ENCODE measurements at places on chromosomes 12 and 14. TPM values are rescaled to one million over a fixed set of nuclear protein-coding genes. Genes with fewer than 3 reads are reported as not detected.

Gene KRT2
- polyA plus RNA-seq: 2.4 TPM

DNA sequence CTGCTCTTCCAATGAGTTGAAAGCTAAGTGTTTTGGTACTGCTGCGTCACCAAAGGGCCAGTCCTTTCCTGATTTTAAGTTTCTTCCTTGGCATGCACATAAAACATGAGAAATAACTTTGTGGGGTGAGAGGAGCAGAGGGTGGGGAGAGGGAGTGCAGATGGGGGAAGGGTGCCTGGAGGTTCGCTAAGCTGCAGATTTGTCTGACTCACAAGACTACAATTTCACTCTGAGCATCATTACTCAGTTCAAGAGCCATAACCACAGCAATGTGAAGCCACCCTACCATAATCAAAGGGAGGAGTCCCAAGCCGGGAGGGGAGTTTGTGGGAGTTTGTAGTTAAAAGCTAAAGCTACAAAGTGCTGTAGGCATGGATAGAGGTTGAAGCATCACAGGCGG lies 136.1 kb downstream of the ANO2 start:
- H3K27ac ChIP-seq: no peak overlapping the region
- H3K27me3 ChIP-seq: no peaks in the 10 kb centered on the region
- DNase-seq: no peak
- no peaks in the 10 kb centered on the region for H3K36me3 ChIP-seq

Gene GYS2
- polyA plus RNA-seq: not detected

GRCh38 chr12:23757541-23757962 lies 191.9 kb downstream of the SOX5 start:
- no peak overlapping the region for H3K27ac ChIP-seq
- H3K4me3 ChIP-seq: no peak overlapping the region
- H3K36me3 ChIP-seq: no peaks in the 10 kb centered on the region
- H3K27me3 ChIP-seq: no peaks in the 10 kb centered on the region

DNA sequence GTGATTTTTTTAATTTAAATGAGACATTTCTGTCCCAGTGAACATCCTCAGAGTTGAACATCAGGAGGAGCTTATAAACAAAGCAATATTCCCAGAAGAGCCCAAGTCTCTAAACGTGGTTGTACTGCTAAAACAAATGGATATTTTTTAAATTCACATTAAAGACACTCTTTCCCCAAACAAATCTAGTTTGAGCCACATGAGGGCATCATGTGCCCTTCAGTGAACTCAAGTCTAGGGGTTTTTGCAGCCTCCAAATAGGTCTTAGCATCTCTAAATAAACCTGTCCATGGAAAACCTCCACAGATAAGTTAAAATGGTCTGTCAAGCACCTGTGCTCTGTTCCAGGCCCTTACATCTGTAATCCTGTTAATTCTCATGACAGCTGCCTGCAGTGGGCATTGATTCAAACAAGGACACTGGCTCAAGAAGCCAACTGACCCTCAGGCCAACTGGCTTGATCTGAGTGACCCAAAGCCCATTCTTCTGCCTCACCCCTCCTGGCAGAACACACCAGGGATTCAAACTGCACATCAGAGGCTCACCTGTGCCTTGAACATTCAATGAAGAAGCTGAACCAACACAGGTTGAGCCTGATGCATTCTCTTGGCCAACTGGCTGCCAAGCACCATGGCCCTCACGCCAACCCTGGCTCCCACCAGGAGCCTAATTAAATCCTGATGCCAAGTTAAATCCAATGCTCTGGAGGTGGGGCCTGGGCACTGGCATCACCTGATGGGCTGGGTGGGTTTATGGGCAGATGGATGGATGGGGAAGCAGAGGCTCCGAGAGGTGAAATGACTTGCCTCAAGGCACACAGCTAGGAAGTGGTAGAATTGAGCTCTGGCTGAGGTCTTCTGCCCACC lies 8.6 kb downstream of the ISCU start:
- H3K27me3 ChIP-seq: no peaks in the 10 kb centered on the region
- no peak overlapping the region for H3K4me3 ChIP-seq
- H3K4me1 ChIP-seq: peaks cover 56% of the 10 kb centered on the region
- DNase-seq: peak; percentile 24
- peak overlapping the region; percentile 72 for H3K27ac ChIP-seq

GRCh38 chr14:101035466-101036225 lies 132.1 kb upstream of the RTL1 start:
- no peak overlapping the region for H3K27ac ChIP-seq
- H3K27me3 ChIP-seq: no peaks in the 10 kb centered on the region
- DNase-seq: no peak
- H3K36me3 ChIP-seq: no peaks in the 10 kb centered on the region

- no peak overlapping the region for H3K4me3 ChIP-seq
- no peaks in the 10 kb centered on the region for H3K4me1 ChIP-seq
- no peaks in the 10 kb centered on the region for H3K36me3 ChIP-seq
- H3K27ac ChIP-seq: no peak overlapping the region
- H3K27me3 ChIP-seq: no peaks in the 10 kb centered on the region
Observed at GRCh38 chr14:68412505-68413465, 380.1 kb downstream of the ZFP36L1 start.

Gene FOXN3
- 120 TPM for polyA plus RNA-seq

Gene MTRFR
- 42.6 TPM for polyA plus RNA-seq

GRCh38 chr14:24913746-24914145 lies 136.2 kb downstream of the STXBP6 start:
- no peak overlapping the region for H3K27ac ChIP-seq
- DNase-seq: no peak
- no peaks in the 10 kb centered on the region for H3K27me3 ChIP-seq
- no peak overlapping the region for H3K4me3 ChIP-seq

All from naive thymus-derived CD4-positive, alpha-beta T cell (primary cell).